Suppressor macrophage treated with lipopolysaccharide for 4 hours (primary cell): ENCODE measurements at places on chromosomes 5 and 9.

DNA sequence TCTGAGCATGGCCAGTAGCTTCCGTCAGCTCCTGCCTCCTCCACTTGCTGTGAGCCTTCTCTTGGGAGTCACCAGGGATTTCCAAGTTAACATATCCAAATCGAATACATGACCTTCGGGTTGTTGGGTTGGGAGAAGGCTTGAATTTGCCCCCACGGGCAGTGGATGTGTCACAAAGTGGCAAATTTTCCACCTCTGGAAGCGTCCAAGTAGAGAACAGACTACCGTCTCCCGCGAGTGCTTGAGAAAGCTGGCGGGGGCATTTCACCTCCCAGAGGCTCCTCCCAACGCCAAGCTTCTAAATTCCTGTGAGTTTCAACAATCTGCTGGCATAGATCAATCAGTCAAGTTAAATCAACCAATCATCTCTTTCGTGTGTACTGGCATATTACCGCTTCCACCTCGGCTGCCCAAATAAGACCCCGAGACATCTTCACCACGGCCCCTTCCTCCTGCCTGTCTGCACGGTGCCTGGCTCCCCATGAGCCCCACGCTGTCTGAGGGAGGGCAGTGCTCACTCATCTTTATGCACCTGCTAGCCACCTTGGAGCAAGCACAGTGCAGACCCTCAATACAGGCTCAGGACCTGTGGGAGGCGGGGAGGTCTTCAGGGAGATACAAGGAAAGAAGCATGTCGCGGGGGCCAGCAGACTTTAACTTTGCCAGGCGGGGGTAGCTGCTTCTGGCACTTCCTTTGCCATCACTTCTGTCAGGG is 79.1 kb downstream of the MRPL36 start:
- DNase-seq = no peak

- DNase-seq = no peak
Measured at GRCh38 chr5:73630765-73631164, 4.8 kb downstream of the ARHGEF28 start.

GRCh38 chr9:134217431-134218210 is 53.3 kb upstream of the RNU6ATAC start:
- peak; percentile 22 for DNase-seq

DNA sequence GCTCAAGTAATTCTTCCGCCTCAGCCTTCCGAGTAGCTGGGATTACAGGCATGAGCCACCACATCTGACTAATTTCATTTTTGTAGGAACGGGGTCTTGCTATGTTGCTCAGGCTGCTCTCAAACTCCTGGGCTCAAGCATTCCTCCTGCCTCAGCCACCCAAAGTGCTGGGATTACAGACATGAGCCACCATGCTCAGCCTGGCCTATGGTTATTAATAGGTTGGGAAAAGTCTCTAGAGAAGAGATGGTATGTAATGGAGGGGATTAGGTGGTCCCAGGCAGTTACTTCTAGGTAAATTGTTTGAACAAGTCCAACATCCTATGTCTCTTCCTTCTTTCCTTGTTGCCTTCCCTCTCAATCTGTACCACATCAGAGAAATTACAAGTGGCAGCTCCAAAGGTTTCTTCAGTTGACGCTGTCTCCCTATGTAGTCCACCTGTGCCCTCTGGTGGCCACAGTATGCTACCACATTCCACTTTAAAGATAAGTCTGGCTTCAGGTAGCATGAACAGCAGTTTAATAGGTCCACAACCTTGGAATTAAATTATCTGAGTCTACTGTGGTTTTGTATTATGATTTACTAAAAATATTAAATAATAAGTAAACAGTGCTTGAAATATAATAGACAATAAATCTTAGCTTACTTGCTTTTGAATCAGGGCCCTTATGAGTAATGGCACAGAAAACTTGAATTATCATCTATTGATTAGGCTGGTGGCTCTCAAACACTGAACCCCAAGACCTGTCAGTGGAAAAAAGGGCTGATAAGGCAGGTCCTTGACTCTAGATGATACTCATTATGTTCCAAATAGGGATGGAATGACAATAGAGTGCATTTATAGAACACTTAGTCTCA is 9.7 kb downstream of the TIGD6 start:
- peak; percentile 79 for DNase-seq

- no peak for DNase-seq
Measured at GRCh38 chr5:136070486-136071285, 41.9 kb downstream of the TGFBI start.

DNA sequence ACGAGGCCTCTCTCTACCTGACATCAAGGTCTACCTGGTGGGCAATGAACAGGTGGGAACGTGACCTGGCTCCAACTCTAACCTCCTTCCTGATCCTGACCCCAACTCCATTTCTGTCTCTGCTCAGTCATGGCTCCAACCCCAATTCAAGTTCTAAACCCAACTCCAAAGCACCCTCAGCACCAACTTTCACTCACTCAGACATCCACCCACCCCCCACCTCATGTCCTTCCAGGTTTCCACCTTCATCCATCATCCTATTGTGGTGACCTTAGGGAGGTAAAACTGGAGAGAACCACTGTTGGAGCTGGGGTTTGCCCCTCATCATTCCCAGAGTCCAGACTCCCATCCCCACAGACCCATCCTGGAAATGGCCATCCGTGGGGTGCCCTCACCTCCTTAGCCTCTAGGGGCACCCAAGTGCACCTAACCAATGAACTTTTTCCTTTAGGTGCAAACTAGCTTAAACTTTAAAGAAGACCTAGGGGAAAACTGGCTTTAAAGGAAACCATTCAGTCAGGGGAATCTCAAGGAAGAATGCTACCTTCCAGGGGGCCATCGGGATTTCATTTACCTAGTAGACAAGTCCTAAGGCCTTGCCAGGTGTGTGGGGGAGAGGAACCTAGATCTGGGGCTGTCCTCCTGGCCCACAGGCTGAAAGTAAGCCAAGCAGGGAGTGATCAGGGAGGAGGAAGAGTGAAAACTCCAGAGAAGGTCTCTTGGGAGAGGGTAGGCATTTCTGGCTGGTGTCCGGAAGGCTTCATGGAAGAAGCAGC is 11.3 kb downstream of the RGS14 start:
- DNase-seq = peak; percentile 54

- peak; percentile 14 for DNase-seq
Measured at GRCh38 chr5:95102687-95103086, 182.2 kb downstream of the MCTP1 start.

DNA sequence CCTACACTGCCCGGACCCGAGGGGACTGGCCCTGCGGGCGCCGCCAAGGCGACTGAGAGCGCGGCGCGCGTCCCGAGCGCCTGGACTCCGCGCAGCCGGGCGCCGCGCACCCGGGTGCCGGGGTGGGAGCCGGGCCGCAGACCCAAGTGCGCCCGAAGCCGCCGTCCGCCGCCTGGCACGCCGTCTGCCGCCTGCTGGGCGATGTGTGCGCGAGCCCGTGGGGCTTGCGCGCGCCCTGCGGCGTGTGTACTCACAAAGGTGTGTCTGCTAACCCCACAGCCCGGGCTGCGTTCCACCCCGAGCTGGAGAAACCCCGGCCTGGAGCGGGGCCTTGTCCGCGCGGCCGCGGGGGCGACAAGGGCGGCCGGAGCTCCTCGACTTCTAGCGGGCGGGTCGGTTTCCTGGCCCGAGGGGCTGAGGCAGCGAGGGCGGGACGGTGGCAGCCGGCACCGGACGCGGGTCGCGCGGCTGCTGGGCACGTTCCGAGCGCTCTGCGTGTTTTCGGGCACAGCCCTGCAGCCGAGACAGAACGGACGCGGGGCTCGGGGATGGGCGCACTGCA is 1.1 kb upstream of the ZSWIM6 start:
- peak; percentile 75 for DNase-seq

DNA sequence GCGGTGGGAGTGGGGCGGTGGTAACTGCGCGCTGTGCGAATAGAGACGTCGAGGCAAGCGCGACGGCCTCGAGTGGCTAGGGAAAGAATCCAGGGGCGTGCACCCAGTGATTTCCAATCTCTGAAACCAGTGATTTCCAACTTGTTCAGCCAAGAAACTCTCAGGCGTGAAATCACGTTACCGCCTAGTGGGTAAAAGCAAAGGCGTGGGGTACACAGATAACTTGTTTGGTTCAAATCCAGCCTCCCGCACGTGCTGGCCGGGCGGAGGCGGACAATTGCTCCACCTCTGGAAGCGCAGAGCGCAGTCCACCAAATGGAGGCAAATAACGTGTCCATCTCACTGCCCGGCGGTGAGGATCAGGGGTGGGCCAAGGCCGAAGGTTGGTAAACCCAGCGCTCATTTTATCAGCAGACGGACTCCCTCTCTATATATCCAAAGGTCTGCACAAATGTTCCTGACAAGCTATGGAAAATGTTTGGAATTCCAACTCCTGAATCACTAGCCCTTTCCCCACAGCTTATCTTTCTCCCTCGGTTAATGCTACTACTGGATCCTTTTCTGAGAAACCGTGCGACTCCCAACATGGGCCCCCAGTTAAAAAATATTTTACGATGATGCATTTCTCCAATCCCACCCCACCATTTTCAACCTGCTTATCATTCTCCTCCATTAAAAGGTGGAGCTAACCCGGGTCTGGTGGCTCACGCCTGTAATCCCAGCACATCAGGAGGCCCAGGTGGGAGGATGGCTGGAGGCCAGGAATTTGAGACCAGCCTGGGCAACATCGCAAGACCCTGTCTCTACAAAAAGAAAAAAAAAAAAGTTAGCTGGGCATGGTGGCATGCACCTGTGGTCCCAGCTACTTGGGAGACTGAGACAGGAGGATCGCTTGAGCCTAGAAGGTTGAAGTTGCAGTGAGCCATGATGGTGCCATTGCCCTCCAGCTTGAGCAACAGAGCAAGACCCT is 950 bp upstream of the FNBP1 start:
- DNase-seq = no peak

DNA sequence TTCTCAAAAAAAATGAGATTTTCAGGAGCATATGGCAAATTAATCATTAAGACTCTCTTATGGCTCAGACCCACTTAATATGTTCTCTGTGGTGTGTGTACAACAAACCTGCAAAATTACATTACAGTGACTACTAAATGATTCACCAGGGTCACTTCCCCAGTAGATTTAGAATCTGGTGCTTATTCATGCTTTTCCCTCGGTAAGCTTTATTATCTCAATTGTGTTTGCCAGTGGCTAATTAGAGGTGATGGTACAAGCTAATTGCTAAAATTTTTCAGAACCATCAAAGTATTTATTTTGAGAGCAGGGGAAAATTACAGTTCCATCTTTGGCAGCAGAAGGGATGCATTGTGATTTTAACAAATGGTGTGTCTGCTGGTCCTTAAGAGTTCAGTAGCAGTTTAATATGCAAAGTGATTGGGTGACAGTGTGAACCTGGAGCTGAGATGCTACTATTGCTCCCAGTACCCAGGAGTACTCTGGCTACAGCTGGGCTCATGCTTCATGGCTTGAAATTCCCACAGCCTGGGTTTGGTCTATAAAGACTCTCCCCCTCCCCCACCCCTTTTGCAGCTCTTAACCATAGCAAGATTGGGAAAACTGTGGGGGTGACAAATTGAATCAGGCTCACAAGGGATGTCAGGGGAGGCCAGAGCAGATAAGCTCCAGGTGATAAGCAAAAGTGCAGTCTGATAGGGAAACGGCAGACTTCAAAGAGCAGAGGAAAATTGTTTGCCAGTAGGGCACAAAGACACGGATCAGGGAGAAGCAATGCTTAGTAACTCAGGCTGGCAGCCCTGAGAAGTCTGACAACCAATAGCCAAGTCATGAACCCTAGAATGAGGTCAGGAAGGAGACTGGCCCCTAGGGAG is 92.8 kb upstream of the RAD23B start:
- DNase-seq = peak; percentile 37

GRCh38 chr5:134250949-134251348 is 25.1 kb upstream of the PPP2CA start:
- DNase-seq = peak; percentile 16

DNA sequence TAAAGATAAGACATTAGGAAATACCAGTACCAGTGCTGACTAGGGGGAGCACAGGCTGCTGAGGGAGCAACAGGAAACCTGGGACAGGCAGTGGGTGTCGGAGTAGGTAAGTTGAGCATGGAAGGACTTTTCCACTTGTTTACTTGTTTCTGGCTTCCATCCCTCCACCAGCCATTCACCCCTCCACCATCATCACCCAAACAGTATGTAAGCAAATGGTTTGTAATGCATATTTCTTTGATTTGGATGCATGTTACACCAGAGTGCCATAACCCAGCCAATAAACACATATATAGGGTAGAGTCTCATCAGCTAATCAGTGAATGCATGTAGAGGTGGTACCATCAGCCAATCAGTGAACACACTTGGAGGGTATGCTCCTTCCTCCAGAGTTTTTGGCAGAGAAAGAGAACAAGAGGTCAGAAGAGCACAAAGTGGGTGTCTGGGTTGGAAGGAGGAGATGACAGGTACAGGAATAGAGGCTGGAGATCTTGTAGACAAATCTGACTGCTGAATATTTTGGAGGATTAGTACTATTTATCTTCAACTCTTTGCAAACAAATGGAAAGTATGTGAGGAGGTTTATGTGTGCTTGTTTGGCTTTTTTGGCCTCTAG is 37.7 kb upstream of the PDE8B start:
- DNase-seq = no peak

DNA sequence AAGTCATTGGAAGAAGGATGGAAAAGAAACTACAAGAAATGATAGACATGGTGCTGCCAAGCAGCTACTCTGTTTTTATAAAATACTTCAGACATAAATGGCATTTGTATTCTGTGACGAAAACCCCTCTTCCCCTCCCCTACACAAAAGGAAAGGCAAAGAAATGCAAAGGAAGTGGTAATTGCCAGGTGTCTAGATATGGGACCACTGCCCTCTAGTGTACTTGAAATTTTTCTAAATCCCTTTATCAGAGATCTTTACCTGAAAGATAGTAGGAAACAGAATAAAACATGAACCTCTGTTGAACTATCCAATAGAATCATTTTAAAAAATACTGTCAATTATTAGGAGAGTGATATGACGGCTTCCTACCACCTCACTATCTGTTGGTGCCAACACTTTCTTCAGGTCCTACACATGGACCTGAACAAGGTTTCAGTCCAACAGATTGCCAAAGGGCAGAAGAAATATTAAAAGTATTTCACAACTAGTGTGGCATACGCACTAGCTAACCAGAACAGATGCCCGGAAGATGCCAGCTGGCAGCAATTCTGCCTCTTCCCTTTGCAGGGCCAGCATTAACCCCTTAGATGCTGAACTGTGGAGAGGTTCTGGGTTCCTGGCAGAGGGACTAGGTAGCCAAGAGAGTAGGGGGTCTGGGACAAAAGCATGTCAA is 104.1 kb downstream of the TSSK1B start:
- peak; percentile 25 for DNase-seq

DNA sequence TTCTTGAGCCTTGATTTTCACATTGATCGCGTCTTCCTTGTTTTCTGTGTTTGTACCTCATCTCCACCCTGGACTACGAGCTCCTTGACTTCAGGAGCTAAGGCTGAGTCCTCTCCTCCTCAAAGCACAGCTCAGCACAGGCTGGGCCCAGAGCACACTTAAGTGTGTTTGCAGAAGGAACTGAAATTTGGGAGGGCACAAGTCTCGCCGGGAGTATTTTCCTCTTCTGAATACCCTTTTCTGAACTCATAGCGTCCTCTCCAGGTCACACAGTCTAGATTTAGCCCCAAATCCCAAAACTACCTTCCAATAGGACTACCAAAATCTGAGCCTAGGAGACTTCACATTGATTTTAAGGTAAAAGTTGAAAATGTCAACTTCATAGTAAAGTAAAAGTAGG is 41.6 kb downstream of the TSTD2 start:
- DNase-seq = no peak

GRCh38 chr5:128220841-128221240 is 137.3 kb downstream of the SLC12A2 start:
- DNase-seq = no peak

GRCh38 chr5:131462454-131462853 is 172.6 kb downstream of the RAPGEF6 start:
- DNase-seq = peak; percentile 7
